Ovary (tissue), 10 donors: ENCODE measurements at places on chromosomes 6 and 20. TPM values are rescaled to one million over a fixed set of nuclear protein-coding genes. Genes with fewer than 3 reads are reported as not detected.

GRCh38 chr20:9993137-9993536 lies 41.6 kb upstream of the ANKEF1 start:
- DNase-seq = no peak
- H3K36me3 ChIP-seq = no peaks in the 10 kb centered on the region
- H3K4me3 ChIP-seq = no peak overlapping the region
- no peaks in the 10 kb centered on the region for H3K27me3 ChIP-seq
- no peak overlapping the region for H3K27ac ChIP-seq

DNA sequence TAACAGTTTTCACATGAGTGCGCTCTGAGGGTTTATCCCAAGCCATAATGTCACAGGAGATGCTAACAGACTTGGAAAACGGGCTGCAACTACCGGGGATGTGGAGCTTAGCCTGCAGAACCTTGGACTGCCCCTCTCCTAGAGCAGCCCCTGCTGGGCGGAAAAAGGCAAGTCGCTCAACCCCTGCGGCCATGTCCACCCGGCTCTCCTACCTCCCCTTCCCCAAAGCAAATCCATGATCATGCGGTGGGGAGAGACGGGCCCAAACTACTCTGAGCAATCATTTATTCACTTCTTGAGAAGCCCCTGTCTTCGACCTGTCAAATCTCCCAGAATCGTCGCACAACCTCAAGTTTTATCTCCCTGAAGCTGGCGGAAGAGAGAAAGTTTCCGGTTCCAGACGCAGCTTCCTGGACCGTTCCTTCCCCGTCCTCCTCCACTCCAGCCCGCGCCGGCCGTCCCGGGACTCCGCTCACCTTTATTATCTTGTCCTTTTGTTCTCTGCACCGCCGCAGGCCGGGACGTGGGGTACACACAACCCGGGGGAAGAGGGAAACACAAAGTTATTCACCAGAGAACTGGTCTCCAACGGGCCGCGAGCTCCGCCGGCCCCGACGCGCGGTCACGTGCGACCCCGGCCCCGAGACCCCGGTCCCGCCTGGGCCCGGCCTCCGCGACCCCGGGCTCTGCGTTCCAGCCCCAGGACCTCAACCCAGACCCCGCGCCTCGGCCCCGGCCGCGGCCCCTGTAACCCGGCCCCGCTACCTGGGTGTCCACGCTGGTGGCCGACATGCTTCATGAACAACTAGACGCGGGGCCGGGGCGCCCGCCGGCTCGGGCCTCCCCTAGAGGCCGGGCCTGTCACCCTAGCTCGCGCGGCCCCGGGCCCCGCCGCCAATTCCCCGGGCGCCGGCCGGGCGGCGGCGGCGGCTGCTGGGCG lies 560 bp downstream of the YTHDF1 start:
- no peaks in the 10 kb centered on the region for H3K36me3 ChIP-seq
- no peaks in the 10 kb centered on the region for H3K27me3 ChIP-seq
- no peak overlapping the region for H3K27ac ChIP-seq
- peaks cover 6% of the 10 kb centered on the region for H3K4me1 ChIP-seq
- DNase-seq = no peak

- H3K36me3 ChIP-seq = no peaks in the 10 kb centered on the region
- H3K27me3 ChIP-seq = no peaks in the 10 kb centered on the region
- H3K27ac ChIP-seq = no peak overlapping the region
Observed at GRCh38 chr20:32282461-32282860, 5.0 kb downstream of the KIF3B start.

The IL17A gene
- polyA plus RNA-seq = not detected

DNA sequence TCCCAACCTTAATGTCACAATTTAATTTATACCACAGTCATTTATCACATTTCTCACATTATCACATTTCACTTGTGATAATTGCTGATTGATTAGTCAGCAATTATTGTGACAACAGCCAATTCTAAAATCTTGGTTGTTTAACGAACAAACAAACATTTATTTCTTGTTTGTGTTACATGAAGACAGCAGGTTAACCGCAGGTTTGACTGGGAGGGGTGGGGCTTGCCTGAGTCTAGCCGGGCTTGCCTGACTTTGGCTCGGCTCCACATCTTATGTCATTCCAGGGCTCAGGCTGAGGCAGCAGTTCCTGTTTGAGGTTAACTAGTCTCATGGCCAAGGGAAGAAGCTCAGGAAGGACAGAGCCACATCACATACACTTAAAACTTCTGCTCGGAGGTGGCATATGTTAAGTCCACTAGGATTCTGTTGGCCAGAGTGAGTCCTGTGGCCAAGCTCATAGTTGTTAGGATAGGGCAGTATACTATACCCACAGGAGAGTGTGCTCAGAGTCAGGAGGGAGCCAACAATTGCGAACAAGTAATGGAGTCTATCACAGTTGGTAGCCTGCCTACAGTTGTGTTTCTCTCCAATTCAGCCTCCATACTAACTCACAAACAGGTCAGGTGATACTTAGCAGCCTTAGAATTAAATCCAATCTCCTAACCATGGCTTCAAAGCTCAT lies 90.0 kb upstream of the IFNGR1 start:
- H3K36me3 ChIP-seq = no peaks in the 10 kb centered on the region
- H3K27ac ChIP-seq = no peak overlapping the region
- H3K4me3 ChIP-seq = no peak overlapping the region
- peak; percentile 25 for DNase-seq
- no peaks in the 10 kb centered on the region for H3K27me3 ChIP-seq

DNA sequence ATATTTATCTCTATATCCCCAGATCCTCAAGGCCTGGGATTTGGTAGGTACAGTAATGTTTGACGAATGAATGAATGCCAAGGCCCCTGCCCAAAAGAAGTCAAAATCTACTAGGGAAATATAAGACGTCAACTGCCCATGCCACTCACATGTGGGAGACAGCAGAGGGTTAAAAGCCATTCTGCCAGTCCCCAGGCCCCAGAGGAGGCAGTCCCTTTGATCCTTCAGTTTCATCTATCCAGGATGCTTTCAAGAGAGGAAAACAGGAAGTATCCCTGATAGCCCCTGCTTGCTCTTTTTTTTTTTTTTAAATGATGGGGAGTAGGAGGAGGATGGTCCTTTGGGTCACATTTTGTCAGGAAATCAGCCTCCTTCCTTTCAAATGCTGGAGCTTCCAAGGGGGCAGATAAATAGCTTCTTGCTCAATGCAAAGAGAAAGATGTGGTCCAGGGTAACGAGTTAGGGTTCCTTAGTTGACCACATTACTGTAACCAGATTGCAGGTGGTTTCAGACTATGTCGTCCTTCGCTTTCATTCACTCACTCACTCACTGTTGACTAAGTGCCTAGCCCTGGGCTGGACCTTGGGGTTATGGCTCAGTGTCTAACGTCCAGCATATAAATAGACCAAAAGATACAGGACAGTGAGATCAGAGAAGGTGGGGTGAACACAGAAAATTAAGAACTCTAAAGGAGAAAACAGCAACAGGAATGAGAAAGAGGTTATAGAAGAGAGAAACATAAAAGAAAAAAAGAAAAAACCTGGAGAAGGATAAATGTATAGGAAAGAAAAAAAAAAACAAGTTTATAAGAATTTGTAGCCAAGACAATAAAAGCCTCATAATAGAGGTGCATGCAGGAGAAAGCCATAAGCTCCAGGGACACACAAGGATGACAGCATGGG lies 64.6 kb upstream of the PIM1 start:
- no peak for DNase-seq
- H3K27me3 ChIP-seq = no peaks in the 10 kb centered on the region
- no peak overlapping the region for H3K27ac ChIP-seq
- H3K4me3 ChIP-seq = no peak overlapping the region

The VSTM2L gene
- polyA plus RNA-seq = 0.15 TPM
